Muscle of arm (tissue), 14 donors: ENCODE measurements at places on chromosomes 3 and 15.

DNA sequence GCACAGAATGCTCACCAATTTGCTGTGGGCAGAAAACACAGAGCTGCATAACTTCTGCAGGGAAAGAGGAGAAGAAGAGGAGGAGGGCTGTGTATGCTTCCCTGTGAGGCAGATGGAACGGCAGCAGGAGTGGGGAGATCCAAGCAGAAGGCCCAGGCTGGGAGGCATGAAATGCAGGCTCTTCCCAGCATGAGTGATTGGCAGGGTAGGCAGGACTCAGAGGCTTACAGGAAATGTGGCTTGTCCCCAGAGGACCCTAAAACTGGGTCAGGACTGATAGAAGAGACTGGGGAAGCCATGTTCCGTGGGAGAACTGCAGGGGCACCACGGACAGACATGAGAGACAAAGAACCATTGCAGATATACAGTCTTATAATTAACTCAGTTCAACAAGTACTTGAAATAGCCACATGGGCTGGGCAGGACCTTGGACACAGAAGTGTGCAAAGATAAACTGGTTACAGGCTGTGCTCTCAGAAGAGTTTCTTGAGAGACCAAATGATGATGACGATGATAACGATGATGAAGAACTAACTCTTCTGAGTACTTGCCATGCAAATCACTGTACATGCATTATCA lies 286.9 kb downstream of the EPHB1 start:
- no peak for DNase-seq

- DNase-seq = no peak
Observed at GRCh38 chr3:37811625-37812498, 49.8 kb upstream of the CTDSPL start.

DNA sequence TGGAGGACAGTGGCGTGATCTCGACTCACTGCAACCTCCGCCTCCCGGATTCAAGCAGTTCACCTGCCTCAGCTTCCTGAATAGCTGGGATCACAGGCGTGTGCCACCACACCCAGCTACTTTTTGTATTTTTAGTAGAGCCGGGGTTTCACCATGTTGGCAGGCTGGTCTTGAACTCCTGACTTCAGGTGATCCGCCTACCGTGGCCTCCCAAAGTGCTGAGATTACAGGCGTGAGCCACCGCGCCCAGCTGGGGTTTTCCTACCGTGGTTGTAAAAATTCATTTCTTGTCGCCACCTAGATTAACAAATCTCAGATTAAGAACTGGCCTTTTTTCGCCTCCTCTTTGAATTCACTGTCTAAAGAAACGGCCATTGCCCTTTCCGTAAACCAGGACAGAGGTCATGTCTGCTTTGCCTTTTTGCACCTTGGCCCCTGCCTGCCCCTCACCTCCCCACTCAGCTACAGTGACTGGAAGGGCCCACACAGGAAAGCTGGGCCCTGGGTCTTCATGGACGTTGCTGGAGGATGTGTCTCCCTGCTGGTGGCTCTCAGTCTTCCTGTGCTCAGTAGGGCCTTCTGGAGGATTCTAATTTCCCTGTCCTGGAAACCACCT lies 17.2 kb downstream of the ZNF710 start:
- DNase-seq = no peak

DNA sequence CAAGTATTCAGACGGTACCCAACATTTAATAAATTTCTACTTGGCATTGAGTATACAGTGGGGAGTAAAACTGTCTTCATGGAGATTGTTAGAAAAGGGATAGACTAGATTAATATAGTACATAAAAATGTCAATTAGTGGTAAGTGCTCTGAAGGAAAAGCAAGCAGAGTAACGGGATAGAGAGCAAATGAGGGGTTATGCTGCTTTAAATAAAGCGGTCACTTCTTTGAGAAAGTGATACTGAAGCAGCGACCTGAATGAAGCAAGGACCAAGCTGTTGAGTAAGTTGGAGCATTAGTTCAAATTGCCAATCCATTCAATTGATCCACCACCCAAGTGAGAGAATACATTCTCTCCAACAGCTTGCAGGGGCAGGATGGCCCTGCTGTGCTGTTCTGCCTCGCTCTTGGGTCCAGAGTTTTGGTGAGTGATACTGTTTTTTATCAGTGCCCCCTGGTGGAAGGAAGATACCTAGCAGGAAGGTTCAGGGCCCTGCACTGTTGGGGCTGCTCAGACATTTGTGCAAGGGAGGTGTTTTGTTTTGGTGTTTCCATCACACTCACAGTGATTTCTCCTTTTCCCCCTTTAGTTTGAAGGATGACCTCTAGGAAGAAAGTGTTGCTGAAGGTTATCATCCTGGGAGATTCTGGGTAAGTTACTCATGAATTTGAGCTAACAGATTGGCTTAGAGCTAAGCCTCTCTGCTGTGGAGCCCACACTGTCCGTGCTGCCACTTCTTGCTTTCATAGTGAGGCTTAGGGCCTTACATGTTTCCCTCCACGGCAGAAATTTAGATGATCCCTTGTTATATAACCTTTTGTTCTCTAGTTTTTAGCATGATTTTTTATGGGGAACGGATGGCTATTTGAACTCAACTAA lies 69.0 kb downstream of the RAB7A start:
- DNase-seq = peak; percentile 66

DNA sequence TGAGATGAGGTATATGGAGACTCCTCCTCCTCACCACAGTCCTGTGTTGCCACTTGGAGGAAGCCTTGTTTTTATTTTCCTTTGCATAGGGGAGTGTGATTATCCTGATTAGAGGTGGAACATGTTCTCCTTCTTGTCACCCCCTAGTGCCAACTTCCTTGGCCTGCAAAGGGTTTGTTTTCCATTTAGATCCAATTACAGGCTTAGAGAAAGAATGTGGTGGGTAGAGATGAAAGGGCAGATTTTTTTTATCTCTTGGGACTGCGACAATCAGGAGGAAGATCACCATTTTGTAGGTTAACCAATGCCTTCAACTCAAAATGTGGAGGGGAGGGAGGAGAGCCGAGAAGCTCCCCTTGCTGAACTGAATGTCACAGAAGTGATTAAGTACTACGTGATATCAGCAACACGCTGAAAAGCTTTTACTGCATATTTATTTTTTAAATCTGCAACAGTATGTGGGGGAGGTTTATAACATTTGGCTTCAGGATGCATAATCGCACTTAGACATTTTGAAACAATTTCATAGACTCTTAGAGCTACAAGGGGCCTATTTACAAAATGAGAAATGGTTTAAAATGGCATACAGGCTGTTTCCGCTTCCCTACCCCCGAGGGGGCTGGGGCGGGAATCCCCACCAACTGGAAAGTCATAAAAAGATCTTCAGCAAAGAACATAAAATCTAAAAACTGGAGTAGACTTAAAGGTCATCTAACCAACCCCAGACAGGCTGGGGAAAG lies 2.4 kb downstream of the LMCD1 start:
- DNase-seq = no peak

- no peak for DNase-seq
Observed at GRCh38 chr15:90859234-90860131, 8.9 kb upstream of the FURIN start.

GRCh38 chr15:95864467-95864886 lies 466.0 kb upstream of the NR2F2 start:
- no peak for DNase-seq

- DNase-seq = peak; percentile 42
Observed at GRCh38 chr15:61091289-61091616, 137.8 kb downstream of the RORA start.

DNA sequence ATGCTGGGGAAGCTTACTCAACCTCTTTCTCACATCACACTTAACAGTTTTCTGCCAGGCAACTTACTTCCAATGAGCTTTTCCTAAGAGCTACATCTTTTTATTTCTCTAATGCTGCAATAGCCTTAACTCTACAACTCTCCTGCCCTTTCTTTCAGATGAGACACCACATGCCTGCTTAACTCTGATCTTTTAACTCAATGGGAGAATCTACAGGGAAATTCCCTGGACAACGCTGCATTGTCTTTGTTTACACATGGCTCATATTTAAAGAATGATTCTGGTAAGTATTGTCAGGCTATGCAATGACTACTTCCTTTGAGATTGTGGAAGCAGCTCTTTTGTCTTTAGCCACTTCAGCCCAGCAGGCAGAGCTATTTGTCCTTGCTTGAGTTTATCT lies 353.1 kb upstream of the BCHE start:
- no peak for DNase-seq

- DNase-seq = no peak
Observed at GRCh38 chr3:165070682-165071081, 7.6 kb downstream of the SI start.
